ENCODE measurements at places on chromosomes 12 and 14. TPM values are rescaled to one million over a fixed set of nuclear protein-coding genes. Genes with fewer than 3 reads are reported as not detected.

The SLC5A8 gene
- not detected for polyA plus RNA-seq

The SERPINA12 gene
- polyA plus RNA-seq = not detected

The KRT84 gene
- not detected for polyA plus RNA-seq

The ACOT4 gene
- 2.4 TPM for polyA plus RNA-seq

The SOAT2 gene
- polyA plus RNA-seq = not detected

The ACRBP gene
- 5.8 TPM for polyA plus RNA-seq

The GPRC5D gene
- polyA plus RNA-seq = 1.4 TPM

The TEAD4 gene
- not detected for polyA plus RNA-seq

The CHST11 gene
- polyA plus RNA-seq = 41.7 TPM

The SERPINA5 gene
- polyA plus RNA-seq = not detected

The IL26 gene
- polyA plus RNA-seq = not detected

The BDKRB2 gene
- not detected for polyA plus RNA-seq

The KRT75 gene
- polyA plus RNA-seq = not detected

Data from IgD-negative memory B cell (primary cell).